ENCODE measurements at places on chromosomes 3 and 15.

GRCh38 chr3:124257336-124257864 is 265.5 kb upstream of the ROPN1 start:
- no peak for DNase-seq

DNA sequence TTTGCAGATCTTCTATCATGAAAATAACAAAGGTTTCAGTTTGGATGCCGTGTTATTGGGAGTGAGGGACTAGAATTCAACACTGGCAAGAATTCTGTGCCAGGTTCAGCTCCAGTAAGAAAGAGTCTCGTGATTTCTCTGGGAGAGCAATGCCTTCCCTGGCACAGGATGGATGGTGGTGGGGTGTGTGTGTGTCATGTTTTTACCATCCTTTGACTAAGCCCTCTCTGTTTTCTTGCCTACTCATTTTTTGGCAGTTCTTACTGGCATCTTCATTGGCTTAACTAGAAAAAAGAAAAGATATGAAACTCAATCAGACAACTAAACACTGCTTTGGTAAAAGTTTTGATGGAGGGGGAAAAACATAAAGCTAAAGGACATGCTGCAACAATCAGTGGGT is 86.6 kb downstream of the FMN1 start:
- DNase-seq: no peak

DNA sequence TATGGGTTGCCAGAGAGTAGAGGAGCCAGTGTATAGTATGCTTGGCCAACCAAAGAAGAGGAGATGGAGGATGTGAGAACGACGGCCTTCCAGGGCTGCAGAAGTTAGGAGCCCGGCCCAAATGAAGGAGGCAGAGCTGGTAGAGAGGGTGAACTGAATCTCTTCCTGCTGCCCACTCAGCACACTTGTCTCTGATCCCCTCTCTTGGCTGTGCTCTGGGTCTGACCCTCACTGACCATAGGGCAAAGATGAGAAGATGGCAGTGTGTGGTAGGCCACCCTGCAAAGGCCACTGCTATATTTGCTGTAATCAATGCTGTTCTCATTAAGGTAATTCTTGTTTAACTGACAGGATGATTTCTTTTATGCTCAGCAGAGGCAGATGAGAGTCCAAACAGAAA is 256.0 kb downstream of the OCA2 start:
- DNase-seq: no peak

- no peak for DNase-seq
These were observed 165.7 kb downstream of the P3H2 start for GRCh38 chr3:189954733-189955665.

DNA sequence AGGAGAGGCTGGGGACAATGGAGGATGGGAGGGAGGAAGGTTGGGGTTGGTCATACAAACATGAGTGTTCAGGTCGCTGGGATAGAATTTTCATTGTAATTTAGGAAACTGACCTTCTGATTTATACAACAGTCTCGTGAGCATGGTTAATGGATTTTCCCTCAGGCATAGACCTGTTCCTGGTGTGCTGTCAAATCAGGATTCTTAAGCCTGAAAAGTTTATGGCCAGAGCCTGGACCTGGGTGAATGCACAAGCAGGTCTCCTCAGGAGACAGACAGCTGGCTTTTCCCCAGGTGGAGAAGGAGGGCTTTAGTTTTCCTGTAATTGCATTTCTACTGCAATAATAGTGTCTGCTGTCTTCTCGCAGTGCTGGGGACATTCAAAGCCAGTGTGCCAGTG is 338.0 kb downstream of the SHQ1 start:
- no peak for DNase-seq

GRCh38 chr15:34284937-34285336 is 52.6 kb downstream of the SLC12A6 start:
- no peak for DNase-seq

- no peak for DNase-seq
These were observed 81.6 kb upstream of the CHMP2B start for GRCh38 chr3:87145553-87145952.

- no peak for DNase-seq
These were observed 11.9 kb downstream of the GPR176 start for GRCh38 chr15:39908186-39908585.

- DNase-seq: no peak
These were observed 37.0 kb downstream of the RASA2 start for GRCh38 chr3:141523615-141524375.

All from MV-4-11 (cell line).